T-helper 17 cell (primary cell): ENCODE measurements at places on chromosomes 13 and 19.

- no peak for DNase-seq
These were observed 4.2 kb upstream of the ZSCAN4 start for GRCh38 chr19:57664269-57665127.

- DNase-seq, result no peak
These were observed 4.6 kb downstream of the AXL start for GRCh38 chr19:41223431-41224234.

DNA sequence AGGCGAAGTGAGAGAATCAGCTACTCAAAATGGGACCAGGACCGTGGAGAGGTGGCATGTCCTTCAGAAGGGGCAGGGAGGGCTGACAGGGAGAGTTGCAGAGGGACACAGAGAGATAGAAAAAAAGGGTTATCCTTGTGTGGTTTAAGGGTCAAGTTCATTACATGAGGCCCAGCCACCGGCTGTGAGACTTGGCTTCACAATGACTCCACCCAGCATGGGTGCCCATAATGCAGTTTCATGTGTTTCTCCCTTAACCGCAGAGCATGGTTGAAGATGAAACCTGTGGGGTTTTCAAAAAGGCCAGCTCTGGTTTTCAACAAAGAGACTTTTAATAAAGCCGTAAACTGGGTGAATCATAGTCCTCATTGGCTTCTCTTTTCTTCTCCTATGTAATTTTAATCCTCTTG, 164.6 kb downstream of the KLF5 start:
- no peak for DNase-seq

GRCh38 chr13:31115616-31116015, 46.1 kb downstream of the HSPH1 start:
- no peak for DNase-seq

DNA sequence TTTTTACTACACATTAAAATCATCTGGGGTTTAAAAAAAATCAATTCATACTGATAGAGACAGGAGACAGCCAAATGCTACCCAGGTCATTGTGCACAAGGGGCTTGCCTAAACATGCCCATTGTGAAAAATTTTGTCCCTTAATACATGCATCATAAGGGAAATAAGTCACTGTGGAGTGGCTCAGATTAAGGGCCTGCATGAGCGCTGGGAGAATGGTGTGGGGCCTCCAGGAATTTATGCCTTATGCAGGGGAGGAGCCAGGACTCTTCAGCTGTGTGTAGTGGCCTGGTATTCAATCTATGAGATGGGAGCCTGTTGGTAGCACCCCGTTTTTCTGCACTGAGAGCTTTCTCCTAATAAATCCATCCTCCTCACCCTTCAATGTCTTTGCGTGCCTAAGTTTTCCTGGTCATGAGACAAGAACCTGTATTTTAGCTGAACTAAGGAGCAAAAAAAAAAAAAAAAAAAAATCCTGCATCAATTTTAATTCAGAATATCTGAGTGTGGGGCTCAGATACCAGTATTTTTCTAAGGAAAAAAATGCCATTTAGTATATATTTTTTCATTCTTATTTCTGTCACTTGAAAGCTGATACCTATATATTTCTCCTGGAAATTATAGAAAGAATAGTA, 997.6 kb upstream of the ATXN8OS start:
- DNase-seq, result no peak

DNA sequence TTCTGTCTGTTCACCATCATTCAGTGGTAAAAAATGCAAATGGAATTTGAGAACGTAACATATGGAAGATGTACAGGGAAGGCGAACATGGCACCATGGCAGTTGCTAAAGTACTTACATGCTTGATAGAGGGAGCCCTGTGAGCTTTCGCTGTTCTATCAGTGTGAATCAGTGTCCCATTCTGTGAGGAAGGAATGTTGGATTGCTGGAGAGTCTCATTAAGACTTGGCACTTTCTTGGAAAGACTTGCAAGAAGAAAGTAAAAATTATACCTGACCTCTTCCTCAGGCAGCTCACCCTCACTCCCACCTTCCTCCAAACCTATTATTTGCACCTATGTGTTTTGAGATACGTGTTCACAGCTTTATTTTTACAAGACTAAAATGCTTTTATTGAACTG, 43.5 kb downstream of the FREM2 start:
- DNase-seq, result no peak

- DNase-seq, result no peak
These were observed 358.6 kb downstream of the DCT start for GRCh38 chr13:94120878-94121277.

DNA sequence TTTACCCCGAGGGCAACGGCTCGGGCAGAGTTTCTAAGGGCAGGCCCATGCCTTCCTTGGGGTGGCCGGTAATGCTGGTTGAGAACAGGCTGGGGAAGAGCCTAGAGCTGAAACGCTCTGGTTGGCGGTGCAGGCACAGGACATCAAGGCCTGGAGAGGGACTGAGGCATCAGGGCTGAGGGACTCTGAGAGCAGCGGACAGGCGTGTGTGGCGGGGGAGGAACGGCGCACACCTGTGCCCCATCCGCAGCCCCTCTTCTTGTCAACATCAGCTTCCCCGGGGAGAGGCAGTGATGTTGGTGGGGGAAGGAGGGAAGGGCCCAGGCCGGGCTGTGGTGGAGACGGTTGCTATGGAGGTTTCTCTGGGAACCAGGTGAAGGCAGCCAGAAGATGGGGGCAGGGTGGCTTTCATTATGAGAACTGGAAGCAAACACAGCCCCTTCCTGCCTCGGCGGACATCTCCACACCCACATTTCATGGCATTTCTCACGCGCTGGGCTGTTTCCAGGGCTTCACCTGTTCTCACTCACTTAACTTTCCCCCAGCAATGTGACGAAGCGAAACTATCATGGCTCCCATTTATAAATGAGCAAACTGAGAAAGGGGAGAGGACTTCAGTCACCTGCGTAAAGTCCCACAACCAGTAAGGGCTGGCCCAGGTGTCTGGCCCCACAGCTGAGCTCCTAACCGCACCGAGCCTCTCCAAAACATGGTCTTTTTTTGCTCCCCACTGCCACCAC, 8.2 kb upstream of the ATF5 start:
- no peak for DNase-seq

- no peak for DNase-seq
These were observed 10.9 kb downstream of the NCR1 start for GRCh38 chr19:54916822-54917221.

- DNase-seq, result no peak
These were observed 2.5 kb upstream of the ZNF284 start for GRCh38 chr19:44069415-44069814.

GRCh38 chr13:98333486-98333885, 156.4 kb upstream of the RNF113B start:
- DNase-seq, result no peak

DNA sequence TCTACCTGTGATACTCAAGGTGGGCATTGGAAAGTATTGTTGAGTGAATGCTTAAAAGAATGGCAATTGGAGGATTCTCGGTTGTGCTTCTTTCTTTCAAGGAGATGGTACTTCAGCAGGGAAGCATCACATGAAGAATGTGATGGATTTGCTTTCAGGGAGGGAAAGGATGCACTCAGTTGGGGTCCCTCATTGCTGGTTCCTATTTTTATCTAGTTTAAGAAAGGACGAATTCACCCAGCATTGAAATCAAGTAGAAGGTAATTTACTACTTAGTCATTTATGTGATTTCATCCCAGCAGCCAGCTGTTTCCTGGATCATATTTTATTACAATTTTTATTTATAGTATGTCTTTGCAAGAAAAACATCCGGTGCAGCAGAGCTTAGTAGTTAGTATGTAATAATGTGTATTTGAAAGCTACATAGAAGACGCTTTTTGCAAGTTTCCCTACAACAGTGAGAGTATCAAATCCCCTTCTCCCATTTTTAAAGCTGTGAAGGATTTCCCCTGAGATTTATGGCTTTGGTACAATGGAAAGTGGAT, 417.9 kb downstream of the GPC5 start:
- DNase-seq, result no peak

DNA sequence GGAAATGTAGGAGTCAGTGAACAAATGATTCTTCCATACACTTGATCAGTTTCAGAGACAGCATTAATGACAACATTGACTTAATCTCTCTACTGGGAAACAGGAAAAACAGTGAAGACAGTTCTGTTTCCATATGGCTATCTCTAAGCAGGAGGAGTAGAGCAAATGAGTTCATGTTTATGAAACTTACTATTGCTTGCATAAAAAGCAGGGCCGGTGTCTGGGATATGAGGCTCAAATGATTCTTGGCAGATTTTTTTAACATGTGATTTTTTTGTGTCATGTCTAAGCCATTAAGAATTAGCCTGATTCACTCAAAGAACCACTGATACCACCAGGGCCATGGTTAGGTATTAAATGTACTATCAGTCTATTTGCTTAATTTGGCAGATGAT, 141.9 kb downstream of the SLC7A1 start:
- DNase-seq, result no peak

- DNase-seq, result no peak
These were observed 12.2 kb downstream of the NFIX start for GRCh38 chr19:13007292-13008045.

- peak; percentile 36 for DNase-seq
These were observed 344 bp downstream of the NHLRC3 start for GRCh38 chr13:39038569-39039030.
